ENCODE measurements at places on chromosomes 2 and 18.

- DNase-seq = no peak
These were observed 66.7 kb downstream of the NDUFA10 start for GRCh38 chr2:239958473-239958765.

DNA sequence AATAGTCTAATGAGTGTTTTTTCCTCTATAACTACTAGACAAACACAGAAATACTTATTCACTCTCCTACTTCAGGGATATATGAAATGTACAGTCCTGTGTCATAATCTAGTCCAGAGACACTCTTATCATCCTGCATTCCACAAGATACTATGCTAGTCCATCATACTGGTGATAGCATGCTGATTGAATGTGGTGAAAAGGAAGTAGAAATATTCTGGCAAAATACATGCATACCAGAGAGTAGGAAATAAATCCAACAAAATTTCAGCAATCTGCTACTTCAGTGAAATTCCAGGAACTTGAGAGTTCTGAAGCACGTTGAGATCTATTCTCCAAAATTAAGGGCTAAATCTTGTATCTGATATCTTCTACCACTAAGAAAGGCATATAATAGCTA lies 353.9 kb downstream of the PID1 start:
- no peak for DNase-seq

- no peak for DNase-seq
These were observed 248.5 kb downstream of the TPGS2 start for GRCh38 chr18:36580266-36580665.

- DNase-seq = no peak
These were observed 4.9 kb upstream of the TMEM200C start for GRCh38 chr18:5900262-5900661.

DNA sequence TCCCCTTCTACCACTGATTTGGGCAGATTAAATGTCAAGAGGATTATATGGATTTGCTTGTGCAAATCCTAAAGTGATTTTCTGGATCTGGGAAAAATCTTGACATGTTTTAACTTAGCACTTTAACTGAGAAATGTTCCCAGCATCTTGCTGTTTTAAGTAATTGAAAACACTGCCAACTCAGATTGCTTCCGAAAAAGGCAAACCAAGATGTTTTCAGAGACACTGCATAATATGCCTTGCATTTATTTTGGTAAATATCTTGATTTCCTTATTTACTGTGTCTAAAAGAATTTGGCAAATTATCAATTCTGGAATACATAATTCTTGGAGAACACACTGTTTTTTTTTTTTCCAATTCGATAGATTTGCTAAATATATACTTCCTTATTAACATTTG lies 385.0 kb upstream of the FAM98A start:
- no peak for DNase-seq

- no peak for DNase-seq
These were observed 63.3 kb upstream of the CDCA7 start for GRCh38 chr2:173291412-173291811.

- DNase-seq = no peak
These were observed 52.0 kb downstream of the HDAC4 start for GRCh38 chr2:239348563-239349452.

DNA sequence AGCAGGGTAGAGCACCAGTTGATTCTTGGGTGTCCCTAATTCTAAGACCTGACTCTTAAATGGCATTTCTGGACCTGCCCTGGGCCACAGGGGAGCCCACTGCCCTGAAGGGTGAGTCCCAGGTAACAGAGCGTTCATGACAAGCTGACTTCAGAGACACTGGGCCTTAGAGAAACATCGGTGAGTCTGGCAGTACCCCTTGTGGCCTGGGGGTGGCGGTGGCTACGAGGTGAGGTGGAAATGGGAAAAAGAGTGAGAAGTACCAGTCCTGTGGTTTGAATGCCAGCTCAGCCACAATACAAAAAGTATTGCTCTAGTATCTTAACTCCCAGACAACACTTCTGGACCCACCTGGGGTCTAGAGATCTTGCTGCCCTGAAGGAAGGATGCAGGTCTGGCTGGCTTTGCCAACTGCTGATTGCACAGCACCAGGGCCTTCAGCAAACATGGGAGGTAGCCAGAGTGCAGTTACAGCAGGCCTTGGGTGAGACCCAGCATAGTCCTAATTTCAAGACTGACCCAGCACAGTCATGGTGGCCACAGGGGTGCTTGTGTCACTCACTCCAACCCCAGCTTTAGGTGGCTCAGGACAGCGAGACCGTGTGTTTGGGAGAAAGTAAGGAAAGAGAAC lies 44.5 kb downstream of the USP34 start:
- DNase-seq = peak; percentile 55

- DNase-seq = no peak
These were observed 15.9 kb downstream of the TMX3 start for GRCh38 chr18:68699043-68699442.

- no peak for DNase-seq
These were observed 58.6 kb upstream of the DOCK10 start for GRCh38 chr2:225100856-225101294.

DNA sequence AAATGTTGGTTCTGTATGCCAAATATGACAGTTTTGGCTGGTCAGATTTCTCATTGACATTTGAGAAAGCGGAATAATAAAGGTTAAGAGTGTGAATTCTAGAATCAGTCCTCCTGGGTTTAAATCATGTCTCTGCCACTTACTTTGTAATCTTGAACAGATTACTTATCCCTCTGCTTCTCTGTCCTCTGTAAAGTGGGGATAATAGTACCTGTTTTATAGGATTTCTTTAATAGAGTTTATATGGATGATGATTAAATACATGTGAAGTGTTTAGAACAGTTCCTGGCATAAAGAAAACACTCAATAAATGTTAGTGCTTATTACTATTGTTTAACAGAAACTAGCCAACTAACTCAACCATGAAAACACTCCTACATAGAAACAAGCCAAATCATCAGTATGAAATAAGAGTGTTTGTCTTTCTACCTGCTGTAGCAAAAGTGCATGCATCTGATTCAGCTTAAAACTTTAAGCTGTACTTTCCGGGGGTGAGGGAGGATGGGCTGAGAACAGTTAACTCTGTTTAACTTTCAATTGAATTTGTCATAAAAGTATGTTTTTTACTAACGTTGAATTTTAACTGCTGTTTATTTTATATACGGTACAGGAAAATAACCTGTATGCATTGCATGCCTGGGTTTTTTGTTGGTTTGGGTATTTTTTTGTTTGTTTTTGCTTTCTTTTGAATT lies 6.8 kb downstream of the HTR2B start:
- no peak for DNase-seq

- no peak for DNase-seq
These were observed 31.2 kb downstream of the SALL3 start for GRCh38 chr18:79010802-79011201.

DNA sequence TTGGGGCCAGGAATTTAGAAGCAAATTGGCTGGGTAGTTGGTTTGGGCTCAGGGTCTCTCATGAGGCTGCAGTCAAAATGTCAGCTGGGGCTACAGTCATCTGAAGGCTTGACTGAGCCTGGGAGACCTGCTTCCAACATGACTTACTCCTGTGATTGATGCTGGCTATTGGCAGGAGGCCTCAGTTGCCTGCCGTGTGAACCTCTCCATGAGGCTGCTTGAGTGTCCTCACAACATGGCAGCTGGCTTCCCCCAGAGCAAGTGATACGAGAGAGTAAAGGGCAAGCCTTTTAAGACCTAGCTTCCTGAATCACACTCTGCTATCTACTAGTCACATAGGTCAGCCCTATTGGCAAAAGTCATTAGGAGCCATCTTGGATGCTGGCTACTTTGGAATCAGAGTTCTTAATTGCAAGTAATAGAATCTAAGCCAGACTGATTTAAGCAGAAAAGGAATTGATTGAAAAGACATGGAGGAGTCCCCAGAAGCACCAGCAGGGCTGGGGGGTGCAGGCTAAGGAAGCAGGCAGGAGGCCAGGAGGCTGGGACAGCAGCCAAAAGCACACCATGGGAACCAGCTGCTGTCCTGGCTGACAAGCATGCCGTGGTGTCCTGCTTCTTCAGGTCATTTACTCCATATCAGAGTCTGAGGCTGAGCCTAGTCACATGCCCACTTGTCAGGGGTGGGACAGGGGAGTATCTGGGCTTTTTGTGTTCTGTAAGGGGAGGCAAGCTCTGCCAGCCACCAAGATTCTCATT lies 7.8 kb upstream of the GIGYF2 start:
- DNase-seq = no peak

DNA sequence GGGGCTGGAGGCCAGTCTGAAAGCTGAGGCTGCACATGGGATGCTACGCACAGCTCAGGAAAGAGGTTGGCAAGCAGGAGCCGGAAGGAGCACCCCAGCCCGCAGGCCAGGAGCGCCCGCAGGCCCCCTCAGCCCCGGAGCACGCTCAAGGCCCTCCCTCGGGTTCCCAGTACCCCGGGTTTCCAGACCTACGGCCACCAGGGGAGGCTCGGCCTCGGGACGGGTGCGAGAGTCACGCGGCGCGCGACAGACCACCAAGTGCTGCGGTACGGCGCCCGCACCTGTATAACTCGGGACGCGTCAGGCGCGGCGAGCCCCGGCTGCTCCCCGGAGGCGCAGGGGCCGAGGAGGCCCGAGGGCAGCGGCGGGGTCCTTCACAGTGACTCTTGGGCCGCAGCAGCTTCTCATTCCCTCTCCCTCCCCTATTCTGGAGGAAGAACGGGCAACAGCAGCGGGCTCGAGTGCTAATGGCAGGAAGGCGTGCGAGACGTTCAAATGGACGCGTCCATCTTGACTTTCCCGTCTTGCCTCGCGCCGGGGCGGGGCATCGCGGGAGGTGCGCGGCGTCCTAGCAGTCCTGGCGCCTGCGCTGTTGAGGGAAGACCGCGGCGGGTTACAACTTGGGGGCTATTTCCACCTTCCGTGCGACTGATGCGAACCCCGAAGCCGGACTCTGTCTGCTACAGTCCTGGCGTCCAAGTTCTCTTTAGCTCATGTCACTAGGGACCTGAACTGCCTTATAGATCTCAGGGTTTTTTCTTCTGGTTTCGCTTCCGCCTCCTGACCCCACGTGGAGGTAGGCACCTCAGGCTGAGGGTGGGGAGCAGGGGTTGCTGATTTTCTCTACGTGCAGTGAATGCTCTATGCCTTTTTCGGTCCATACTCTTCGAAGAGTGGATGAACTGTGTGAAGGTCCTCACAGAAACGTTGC lies at the start of gene ANAPC1:
Gene ANAPC1 (minus strand): TSS at position 533 of the 931 bp plus-strand sequence. CDS start 3,368 bp downstream, outside the sequence.
- peak; percentile 78 for DNase-seq

- DNase-seq = no peak
These were observed 611 bp downstream of the ZNF512 start for GRCh38 chr2:27583390-27583915.

GRCh38 chr18:21703241-21703820 lies 1.2 kb downstream of the ABHD3 start:
- DNase-seq = no peak

- DNase-seq = no peak
These were observed 549.5 kb upstream of the ID2 start for GRCh38 chr2:8132351-8132831.

DNA sequence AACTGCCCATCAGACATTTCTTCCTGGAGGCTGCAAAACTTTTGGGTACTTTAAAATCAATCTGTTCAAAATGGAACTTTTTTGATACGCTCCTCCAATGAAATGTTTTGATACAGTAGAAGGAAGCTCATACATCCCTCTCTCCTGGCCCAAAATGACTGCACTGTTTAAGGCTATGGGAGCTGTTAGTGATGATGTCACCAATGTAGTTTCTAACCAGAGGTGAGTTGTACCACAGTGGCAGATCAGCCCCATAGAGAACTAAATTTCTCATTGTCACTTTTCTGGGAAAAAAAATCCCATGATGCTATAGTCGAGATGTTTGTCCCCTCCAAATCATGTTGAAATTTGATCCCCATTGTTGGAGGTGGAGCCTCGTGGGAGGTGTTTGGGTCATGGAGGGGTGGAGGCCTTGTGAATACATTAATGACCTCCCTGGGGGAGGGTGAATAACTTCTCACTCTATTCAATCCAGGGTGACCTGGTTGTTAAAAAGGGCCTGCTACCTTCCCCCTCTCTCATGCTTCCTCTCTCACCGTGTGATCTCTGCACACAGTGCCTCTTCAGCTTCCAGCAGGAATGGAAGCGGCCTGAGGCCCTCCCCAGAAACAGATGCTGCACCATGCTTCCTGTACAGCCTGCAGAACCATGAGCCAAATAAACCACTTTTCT lies 117.4 kb upstream of the NPAS2 start:
- DNase-seq = no peak

DNA sequence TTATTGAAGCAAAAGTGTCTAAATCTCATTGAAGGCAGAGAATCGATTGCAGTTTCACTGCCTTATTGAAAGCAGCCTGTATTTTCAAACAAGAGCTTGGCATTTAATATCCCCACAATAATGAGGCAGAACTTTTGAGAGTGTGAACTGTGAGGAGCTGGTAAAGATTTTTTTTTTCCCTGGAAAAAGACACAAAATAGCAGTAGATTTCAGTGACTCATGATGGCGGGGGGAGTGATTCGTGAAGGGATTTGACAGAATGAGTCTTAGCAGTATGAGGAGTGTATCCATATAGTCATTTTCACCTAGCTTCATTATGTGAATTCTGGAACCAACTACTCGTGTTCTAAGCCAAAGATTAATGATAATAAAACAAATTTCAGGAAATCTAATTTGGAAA lies 242.9 kb downstream of the ARL6IP6 start:
- DNase-seq = no peak

GRCh38 chr2:151357359-151357758 lies at the start of gene TNFAIP6:
TNFAIP6 (plus strand) TSS chr2:151357592; CDS start chr2:151357667, 75 bp downstream.
- no peak for DNase-seq

GRCh38 chr2:162874412-162874811 lies 35.8 kb upstream of the KCNH7 start:
- no peak for DNase-seq

DNA sequence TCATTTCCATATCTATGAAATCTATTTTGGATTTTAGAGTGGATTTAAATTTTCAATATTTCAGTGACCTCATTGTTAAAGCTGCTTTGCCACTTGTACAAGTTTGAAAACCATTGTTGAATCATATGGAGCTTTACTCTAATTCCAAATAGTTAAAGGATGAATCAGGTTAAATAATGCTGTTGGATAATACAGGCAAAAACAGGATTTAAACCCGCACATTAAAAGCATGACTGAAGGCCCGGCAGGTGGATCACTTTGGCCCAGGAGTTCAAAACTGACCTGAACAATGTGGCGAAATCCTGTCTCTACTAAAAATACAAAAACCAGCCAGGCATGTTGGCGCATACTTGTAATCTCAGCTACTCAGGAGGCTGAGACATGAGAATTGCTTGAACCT lies 68.3 kb downstream of the RIF1 start:
- no peak for DNase-seq
